ENCODE measurements at places on chromosomes 4 and X. TPM values are rescaled to one million over a fixed set of nuclear protein-coding genes. Genes with fewer than 3 reads are reported as not detected.

GRCh38 chr4:54276641-54277430, 47.7 kb downstream of the PDGFRA start:
- DNase-seq: no peak

GRCh38 chr4:139563515-139563914, 7.5 kb upstream of the SETD7 start:
- DNase-seq: no peak

- DNase-seq: no peak
These were observed 36.6 kb upstream of the PTPN13 start for GRCh38 chr4:86557526-86557925.

- DNase-seq: no peak
These were observed 32.4 kb downstream of the TNIP2 start for GRCh38 chr4:2723751-2724150.

ADRA2C gene
- total RNA-seq: 6.9 TPM

GRCh38 chr4:3294401-3295241, 1.8 kb downstream of the RGS12 start:
- DNase-seq: peak; percentile 18

DCAF4L1 gene
- total RNA-seq: 0.29 TPM

DNA sequence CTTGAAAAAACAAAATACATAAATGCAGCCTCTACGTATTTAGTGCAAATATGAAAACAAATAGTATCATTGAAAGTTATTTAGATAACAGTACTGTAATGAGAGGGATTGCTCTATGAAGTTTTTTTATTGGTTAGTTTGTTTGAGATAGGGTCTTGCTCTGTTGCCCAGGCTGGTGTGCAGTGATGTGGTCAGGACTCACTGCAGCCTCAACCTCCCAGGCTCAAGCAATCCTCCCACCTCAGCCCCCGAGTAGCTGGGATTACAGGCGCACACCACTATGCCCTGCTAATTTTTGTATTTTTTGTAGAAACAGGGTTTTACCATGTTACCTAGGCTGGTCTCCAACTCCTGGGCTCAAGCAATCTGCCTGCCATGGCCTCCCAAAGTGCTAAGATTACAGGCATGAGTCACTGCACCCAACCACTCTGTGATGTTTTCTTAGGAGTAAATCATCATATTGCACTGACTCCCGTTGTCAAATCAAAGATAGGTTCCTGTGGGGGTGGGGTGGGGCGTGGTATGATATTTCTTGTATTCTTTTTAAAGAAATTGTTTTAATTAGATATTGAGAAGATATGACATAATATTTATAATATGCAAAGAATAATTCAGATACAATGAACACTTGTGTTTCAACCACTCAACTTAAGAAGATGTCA, 75.8 kb downstream of the ATG4A start:
- DNase-seq: no peak

- no peak for DNase-seq
These were observed 261.6 kb downstream of the ARHGAP24 start for GRCh38 chr4:85736571-85736970.

DNA sequence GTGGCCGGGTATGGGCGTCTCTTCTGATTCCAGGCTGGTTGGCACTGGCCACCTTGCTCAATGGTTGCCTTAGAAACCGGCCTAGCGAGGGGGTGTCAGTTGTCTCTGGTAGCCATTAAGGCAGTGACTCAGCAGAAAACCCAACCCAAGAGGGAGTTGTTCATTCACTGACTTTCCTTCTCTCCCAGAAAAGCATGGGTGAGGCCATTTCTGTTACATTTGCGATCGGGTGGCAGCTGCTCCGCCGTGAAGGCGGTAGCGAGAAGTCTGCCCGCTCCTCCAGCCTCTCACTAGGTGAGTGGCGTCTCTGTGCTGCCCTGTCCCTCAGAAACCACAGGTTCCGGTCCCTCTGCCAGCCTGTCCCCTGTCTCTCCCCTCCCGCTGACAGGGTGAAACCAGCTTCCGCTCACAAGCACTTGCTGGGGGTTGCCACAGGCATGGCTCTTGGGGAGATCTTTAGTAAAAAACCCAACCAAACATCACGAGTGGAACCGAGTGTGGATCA, 17.4 kb downstream of the IRAK1 start:
- no peak for DNase-seq

RTL9 gene
- 0.32 TPM for total RNA-seq

DNA sequence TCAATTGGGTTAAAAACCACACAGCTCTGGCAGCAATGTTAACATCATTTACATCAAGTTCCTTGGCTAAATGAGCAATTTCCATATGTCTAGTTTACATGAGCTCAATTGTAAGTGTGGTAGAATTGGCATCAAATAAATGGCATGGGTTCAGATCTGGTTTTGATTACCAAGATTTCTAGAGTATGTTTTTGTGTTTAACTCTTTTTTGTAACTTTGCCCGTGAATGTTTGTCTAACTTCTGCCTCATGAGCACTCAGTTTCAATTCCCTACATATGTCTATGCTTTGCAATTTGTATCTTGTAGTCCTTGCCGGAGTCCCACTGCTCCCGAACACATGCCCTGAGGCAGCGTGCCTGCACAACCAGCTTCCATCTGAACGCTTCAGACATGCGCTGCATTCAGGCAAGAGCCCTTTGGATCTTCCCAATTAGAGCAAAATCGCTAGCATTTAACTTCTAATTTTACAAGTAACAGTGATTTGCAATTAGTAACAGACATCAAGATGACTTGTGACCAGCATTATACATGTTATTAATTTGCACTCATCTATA, 644.4 kb downstream of the TRIML1 start:
- DNase-seq: no peak

All from breast epithelium (tissue), 4 donors.